Upper lobe of right lung (tissue), 1 donor: ENCODE measurements at places on chromosomes 7 and 10.

GRCh38 chr7:36128448-36129047 lies 24.5 kb upstream of the EEPD1 start:
- peak overlapping the region; percentile 71 for H3K27ac ChIP-seq
- H3K27me3 ChIP-seq = no peaks in the 10 kb centered on the region
- H3K36me3 ChIP-seq = no peaks in the 10 kb centered on the region
- no peaks in the 10 kb centered on the region for H3K4me1 ChIP-seq
- no peak for DNase-seq

GRCh38 chr7:89474456-89474855 lies 678.9 kb upstream of the TEX47 start:
- no peak overlapping the region for H3K4me3 ChIP-seq
- no peaks in the 10 kb centered on the region for H3K36me3 ChIP-seq
- no peaks in the 10 kb centered on the region for H3K4me1 ChIP-seq
- DNase-seq = no peak
- H3K27me3 ChIP-seq = no peaks in the 10 kb centered on the region
- no peak overlapping the region for H3K27ac ChIP-seq

GRCh38 chr10:87705339-87705738 lies 45.7 kb downstream of the PAPSS2 start:
- peaks cover 4% of the 10 kb centered on the region for H3K4me1 ChIP-seq
- H3K27me3 ChIP-seq = no peaks in the 10 kb centered on the region
- H3K4me3 ChIP-seq = no peak overlapping the region

DNA sequence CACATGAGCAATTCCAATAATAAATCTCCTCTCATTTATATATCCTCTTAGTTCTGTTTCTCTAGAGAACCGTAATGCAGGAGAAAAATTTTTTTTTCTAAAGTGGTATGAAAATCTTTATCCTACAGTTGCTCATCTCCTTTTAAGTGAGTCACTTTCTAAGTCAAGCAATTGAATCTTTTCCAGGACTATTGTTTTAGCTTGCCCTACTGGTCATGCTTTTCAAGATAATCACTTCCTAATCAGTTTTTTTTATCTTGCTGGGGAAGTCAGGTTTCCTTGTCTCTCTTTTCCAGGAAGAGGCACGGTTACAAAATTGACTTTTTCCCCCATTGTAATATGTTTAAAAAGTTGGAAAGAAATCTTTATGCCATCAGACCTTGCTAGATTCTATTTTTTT lies 44.0 kb downstream of the INPP5F start:
- H3K36me3 ChIP-seq = no peaks in the 10 kb centered on the region
- H3K27me3 ChIP-seq = no peaks in the 10 kb centered on the region
- no peak for DNase-seq

DNA sequence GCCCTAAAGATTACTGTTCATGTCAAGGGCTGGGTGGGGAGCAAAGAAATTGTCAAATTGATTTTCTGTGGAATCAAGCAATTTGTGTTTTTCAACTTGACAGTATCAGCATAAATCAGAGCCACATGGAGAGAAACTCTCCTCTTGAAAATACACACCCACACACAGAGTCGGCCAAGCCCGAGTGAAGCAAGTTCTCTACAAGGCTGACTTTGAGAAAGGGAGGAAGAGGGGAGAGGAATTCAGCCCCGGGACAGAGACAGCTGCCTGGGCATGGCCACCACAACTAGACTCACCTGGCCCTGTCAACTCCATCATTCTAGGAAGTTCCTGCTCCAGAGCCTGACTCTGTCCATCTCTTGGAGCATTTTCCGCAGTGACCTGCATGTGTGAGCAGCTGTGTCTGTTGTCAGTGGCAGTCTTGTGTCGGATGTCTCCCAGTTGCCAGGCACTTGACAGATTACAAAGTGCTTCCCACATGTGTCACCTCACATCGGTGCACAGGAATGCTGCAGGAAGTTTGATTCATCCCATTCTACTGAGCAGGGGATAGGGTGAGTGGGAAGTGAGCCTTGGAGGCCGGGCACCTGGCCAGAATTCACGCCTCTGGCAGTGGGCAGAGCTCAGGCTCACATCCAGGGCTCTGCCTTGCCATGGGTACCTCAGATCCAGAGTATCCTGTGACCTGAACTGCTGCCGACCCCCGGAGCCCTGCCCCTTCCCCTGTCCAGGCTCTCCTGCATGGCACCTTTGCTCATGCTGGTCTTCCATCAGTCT lies 37.9 kb downstream of the ADAM12 start:
- H3K36me3 ChIP-seq = no peaks in the 10 kb centered on the region
- H3K4me1 ChIP-seq = no peaks in the 10 kb centered on the region
- no peak overlapping the region for H3K27ac ChIP-seq
- no peak for DNase-seq
- H3K27me3 ChIP-seq = no peaks in the 10 kb centered on the region

GRCh38 chr7:92831716-92832533 lies 4.4 kb downstream of the CDK6 start:
- no peaks in the 10 kb centered on the region for H3K27me3 ChIP-seq
- DNase-seq = no peak
- peaks cover 34% of the 10 kb centered on the region for H3K4me1 ChIP-seq

DNA sequence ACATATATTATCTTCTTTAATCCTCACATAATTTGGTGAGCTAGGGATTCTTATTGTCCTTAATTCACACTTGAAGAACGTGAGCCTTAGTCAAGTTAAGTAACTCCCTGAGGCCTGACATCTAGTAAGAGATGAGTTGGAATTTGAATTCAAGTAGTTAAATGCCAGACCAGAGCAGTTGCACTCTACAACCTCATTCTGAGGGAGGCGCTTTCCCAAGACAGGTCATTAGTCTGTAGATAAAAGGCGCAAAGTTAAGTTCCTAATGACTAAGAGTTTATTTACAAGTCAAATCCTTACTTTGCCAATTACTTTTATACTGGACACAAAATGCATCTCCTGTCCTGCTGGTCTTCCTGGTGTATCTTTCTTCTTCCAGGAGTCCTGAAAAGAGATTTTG lies 3.6 kb upstream of the EXOC6 start:
- no peak overlapping the region for H3K27ac ChIP-seq
- no peaks in the 10 kb centered on the region for H3K36me3 ChIP-seq
- DNase-seq = no peak
- H3K4me1 ChIP-seq = peaks cover 16% of the 10 kb centered on the region
- no peaks in the 10 kb centered on the region for H3K27me3 ChIP-seq
- H3K4me3 ChIP-seq = no peak overlapping the region

- DNase-seq = no peak
- no peak overlapping the region for H3K27ac ChIP-seq
- H3K36me3 ChIP-seq = no peaks in the 10 kb centered on the region
These were observed 207.7 kb downstream of the TPK1 start for GRCh38 chr7:144628176-144628575.

GRCh38 chr10:126417220-126417825 lies 29.0 kb upstream of the ADAM12 start:
- DNase-seq = no peak
- H3K4me3 ChIP-seq = no peak overlapping the region
- no peaks in the 10 kb centered on the region for H3K36me3 ChIP-seq
- H3K4me1 ChIP-seq = no peaks in the 10 kb centered on the region

- no peak overlapping the region for H3K27ac ChIP-seq
- DNase-seq = no peak
- H3K4me1 ChIP-seq = peaks cover 79% of the 10 kb centered on the region
- no peaks in the 10 kb centered on the region for H3K27me3 ChIP-seq
- no peaks in the 10 kb centered on the region for H3K36me3 ChIP-seq
- no peak overlapping the region for H3K4me3 ChIP-seq
These were observed 18.6 kb downstream of the PALD1 start for GRCh38 chr10:70497120-70497545.

DNA sequence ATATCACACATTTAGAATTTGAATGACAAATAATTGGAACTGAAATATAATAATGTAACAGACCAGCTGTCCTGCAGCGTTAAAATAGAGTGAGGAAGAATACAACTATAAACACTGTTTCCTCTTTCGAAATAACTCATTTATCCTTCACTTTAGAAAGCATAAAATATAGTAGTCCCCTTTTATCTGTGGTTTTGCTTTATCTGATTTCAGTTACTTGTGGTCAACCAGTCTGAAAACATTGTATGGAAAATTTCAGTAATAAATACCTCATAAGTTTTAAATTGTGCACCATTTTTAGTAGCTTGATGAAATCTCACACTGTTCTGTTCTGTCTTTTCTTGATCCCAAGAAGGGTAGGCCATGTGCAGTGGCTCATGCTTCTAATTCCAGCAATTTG lies 31.7 kb downstream of the POLR1F start:
- H3K4me3 ChIP-seq = no peak overlapping the region
- no peak overlapping the region for H3K27ac ChIP-seq
- DNase-seq = no peak
- H3K27me3 ChIP-seq = no peaks in the 10 kb centered on the region

DNA sequence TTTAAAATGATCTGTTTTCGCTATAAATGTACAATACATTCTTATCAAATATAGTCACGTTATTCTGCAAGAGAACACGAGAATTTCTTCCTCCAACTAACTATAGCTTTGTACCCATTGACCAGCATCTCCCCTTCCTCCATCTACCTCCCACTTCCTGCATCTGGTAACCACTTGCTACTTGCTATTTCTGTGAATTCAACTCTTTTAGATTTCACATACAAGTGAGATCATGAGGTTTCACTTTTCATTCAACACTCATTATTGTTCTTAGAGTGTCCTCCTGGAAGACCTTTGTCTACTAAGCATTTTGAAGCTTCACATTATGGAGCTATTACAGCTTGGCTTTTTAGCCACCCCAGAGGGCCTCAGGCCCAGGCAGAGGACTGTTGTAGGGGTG lies 741.3 kb upstream of the FZD8 start:
- no peak overlapping the region for H3K27ac ChIP-seq
- DNase-seq = no peak
- H3K36me3 ChIP-seq = no peaks in the 10 kb centered on the region
- H3K4me3 ChIP-seq = no peak overlapping the region
- no peaks in the 10 kb centered on the region for H3K4me1 ChIP-seq

GRCh38 chr10:6667150-6667549 lies 87.1 kb upstream of the PRKCQ start:
- no peak for DNase-seq
- no peak overlapping the region for H3K27ac ChIP-seq
- peaks cover 7% of the 10 kb centered on the region for H3K27me3 ChIP-seq
- no peaks in the 10 kb centered on the region for H3K4me1 ChIP-seq
- H3K36me3 ChIP-seq = no peaks in the 10 kb centered on the region

DNA sequence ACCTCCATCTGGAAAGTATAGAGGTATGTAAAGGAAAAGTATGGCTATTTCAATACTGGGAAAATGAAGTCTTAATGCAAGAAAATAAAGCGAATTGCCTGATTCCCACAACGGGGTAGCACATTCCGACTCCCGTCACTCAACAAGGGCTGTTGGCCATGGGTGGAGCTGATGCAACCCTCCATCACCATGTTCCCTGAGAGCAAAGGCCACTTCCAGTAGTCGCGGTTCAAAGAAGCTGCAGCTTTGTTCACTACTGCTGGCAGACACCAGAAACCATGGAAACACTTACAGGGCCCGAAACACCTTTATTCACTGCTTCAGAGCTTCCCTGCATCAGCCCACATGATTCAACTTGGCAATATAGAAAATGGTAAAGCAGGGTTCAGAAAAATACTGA lies 44.0 kb downstream of the TMEM26 start:
- no peak for DNase-seq
- no peak overlapping the region for H3K4me3 ChIP-seq
- H3K27me3 ChIP-seq = no peaks in the 10 kb centered on the region

DNA sequence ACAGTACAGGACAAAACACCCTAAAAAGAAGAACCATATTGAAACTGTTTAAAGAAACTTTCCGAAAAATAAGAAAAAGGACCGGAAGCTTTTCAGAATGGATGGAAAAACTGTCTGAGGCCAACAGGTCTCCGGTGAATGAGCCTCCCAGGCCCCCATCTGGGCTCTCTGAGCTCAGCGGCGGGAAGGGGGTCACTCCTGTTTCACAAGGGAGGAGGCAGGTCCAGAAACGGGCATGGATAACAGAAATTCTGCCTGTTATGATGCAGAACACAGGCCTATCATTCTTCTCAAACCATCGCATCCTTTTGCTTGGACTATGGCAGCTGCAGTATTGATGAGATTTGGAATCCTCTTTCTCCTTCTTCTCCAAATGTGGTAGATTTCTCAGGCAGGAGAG lies 58.9 kb upstream of the SHH start:
- H3K4me1 ChIP-seq = no peaks in the 10 kb centered on the region
- no peak overlapping the region for H3K4me3 ChIP-seq
- H3K27me3 ChIP-seq = no peaks in the 10 kb centered on the region
- H3K36me3 ChIP-seq = no peaks in the 10 kb centered on the region

DNA sequence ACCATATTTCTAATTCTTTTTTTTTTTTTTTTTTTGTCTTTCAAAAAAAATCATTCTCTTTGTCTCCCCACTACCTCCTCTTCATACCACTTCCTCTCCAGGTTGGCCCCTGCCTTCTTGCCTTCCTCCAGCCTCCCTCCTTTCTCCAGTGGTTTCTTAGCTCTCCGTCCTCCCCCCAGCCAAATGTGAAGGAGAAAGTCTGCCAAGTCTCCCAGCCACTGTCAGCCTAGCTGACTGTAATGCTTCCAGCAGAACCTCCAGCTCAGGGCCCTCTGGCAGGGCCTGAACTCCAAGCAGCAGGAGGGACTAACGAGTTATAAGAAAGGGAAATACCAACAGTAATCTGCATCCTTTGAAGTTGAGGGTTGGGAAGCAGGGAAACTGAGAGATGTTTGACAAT lies 35.5 kb upstream of the BICC1 start:
- H3K4me3 ChIP-seq = no peak overlapping the region
- DNase-seq = no peak
- H3K4me1 ChIP-seq = no peaks in the 10 kb centered on the region
- no peaks in the 10 kb centered on the region for H3K36me3 ChIP-seq

- DNase-seq = no peak
- H3K27me3 ChIP-seq = no peaks in the 10 kb centered on the region
- no peaks in the 10 kb centered on the region for H3K36me3 ChIP-seq
- no peaks in the 10 kb centered on the region for H3K4me1 ChIP-seq
- H3K4me3 ChIP-seq = no peak overlapping the region
- no peak overlapping the region for H3K27ac ChIP-seq
These were observed 183.4 kb upstream of the KAT6B start for GRCh38 chr10:74642901-74643595.

DNA sequence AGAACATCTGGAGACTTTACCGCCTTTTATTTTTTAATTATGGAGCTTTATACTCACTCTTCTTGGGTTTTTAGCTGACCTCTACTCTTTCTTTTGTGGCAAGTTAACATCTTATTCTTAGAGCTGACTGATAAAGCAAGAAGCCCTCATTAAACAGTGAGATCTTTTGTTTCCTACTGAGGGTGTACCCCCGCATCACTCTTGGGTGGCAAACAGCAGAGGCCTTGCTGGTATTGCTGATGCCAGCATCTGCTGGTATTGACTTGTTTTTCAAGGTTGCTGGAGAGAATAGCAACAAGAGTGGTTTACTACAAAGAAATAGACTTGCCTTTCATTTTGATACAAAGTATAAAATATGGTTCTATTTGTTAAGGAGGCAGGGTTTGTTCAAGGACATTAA lies 154.7 kb downstream of the ARID5B start:
- H3K4me1 ChIP-seq = peaks cover 60% of the 10 kb centered on the region
- H3K27me3 ChIP-seq = no peaks in the 10 kb centered on the region
- H3K27ac ChIP-seq = peak overlapping the region; percentile 52
- DNase-seq = no peak
